NCI-H1105 treated with DMSO at 0.1 percent for 48 hours (cell line): ENCODE measurements at places on chromosomes 7 and 10.

GRCh38 chr10:17418249-17418648, 36.1 kb downstream of the ST8SIA6 start:
- no peak for DNase-seq

GRCh38 chr7:43199371-43200160, 87.1 kb downstream of the HECW1 start:
- no peak for DNase-seq

GRCh38 chr10:112756235-112756527, 193.9 kb upstream of the TCF7L2 start:
- no peak for DNase-seq

GRCh38 chr7:17678896-17679295, 261.4 kb downstream of the SNX13 start:
- DNase-seq: no peak

DNA sequence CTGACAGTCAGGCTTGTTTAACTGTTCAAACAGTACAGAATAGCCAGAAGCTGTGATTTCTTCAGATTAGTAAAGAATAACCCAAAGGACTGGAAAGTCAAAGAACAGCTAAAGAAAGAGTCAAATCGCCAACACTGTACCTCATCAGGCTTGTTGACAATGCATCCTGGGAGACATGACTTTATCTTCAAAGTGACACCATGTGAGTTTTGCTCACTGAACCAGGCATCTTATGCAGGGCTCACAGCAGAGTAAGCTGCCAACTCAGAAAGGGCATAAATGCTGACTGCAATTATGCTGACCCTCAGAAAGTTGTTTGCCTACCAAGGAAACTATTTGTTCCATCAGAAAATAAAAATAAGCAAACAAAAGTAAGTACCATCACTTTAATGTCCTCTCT, 96.4 kb downstream of the MAGI2 start:
- DNase-seq: no peak

DNA sequence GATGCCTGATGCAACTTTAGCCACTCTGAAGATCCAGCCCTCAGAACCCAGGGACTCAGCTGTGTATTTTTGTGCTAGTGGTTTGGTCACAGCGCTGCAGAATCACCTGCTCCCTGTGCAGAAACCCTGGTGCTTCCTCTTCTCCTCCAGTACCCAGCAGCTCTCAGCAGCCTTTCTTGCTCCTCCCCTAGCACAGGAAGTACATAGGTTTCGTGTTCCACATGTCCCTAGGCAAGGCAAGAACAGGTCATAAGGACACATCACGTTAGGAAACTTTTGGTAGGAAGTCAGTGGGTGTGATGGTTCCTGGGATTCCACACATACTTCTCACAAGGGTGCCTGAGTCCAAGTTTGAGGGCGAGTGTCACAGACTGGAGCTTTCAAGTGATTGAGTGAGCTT, 167.9 kb upstream of the PRSS1 start:
- DNase-seq: no peak

- DNase-seq: peak; percentile 57
Observed at GRCh38 chr10:100482181-100482833, 19.5 kb downstream of the WNT8B start.

GRCh38 chr10:127824826-127825225, 67.9 kb downstream of the CLRN3 start:
- DNase-seq: no peak

GRCh38 chr10:6144406-6145165, 55.8 kb downstream of the RBM17 start:
- DNase-seq: peak; percentile 2

DNA sequence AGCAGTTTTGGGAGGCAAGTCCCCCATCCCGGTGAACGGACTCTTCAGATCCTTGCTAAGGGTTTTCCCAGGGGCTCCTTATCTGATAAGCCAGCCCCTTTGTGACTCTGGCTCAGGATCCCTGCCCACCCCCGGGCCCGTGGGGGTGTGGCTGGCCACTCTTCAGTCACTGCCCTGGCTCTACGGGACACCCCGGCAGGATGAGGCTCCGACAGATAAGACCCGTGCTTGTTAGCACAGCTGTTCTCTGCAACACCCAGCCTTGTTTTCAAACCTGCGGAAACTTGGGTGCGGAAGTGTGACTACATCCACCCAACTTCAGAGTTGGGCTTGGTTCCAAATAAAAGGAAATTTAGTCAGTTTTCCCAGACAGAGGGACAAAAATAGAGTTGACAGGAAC, 66.7 kb upstream of the PODXL start:
- DNase-seq: no peak

- DNase-seq: no peak
Observed at GRCh38 chr10:89644691-89644966, 413 bp downstream of the PANK1 start.

GRCh38 chr7:99365318-99366141, 9.0 kb upstream of the ARPC1B start:
- no peak for DNase-seq

GRCh38 chr10:79150444-79150754, 81.6 kb downstream of the ZMIZ1 start:
- DNase-seq: no peak

- no peak for DNase-seq
Observed at GRCh38 chr10:125201791-125202622, 41.6 kb upstream of the CTBP2 start.

GRCh38 chr7:133957845-133958244, 169.3 kb upstream of the LRGUK start:
- no peak for DNase-seq

- no peak for DNase-seq
Observed at GRCh38 chr7:116429986-116430619, 69.4 kb upstream of the CAV2 start.

GRCh38 chr7:26153823-26154783, 2.1 kb downstream of the NFE2L3 start:
- no peak for DNase-seq

DNA sequence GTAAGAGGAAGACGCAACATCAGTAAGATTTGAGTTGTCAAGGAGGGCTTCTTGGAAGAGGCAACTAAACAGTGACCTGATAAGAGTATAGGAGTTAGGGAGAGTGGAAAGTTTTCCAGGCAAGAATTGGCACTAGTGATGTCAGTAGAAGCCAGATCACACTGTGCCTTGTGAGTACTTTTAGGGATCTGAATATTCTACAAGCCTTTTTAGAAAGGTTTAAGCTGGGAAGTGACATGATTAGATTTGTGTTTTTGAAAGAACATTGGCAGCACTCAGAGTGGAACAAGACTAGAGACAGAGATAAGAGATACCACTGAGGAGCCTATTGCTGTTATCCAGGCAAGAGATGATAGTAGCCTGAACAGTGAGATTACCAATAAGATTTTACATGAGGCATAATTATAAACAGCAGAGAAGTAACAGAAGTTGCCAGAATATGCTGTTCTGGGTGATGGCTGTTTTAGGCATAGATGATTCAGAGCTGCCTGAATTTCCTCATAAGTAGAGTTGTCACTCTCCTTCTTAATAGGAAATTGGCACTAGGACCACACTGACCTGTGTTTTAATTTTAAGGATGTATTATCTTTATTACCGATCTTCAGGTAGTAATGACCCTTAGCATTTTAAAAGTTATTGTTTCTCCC, 45.6 kb downstream of the NHLRC2 start:
- no peak for DNase-seq

- DNase-seq: no peak
Observed at GRCh38 chr7:74665296-74665938, 7.9 kb downstream of the GTF2I start.

GRCh38 chr7:137878333-137878961, 31.7 kb upstream of the DGKI start:
- no peak for DNase-seq

- no peak for DNase-seq
Observed at GRCh38 chr10:55374917-55375316, 573.9 kb upstream of the PCDH15 start.

DNA sequence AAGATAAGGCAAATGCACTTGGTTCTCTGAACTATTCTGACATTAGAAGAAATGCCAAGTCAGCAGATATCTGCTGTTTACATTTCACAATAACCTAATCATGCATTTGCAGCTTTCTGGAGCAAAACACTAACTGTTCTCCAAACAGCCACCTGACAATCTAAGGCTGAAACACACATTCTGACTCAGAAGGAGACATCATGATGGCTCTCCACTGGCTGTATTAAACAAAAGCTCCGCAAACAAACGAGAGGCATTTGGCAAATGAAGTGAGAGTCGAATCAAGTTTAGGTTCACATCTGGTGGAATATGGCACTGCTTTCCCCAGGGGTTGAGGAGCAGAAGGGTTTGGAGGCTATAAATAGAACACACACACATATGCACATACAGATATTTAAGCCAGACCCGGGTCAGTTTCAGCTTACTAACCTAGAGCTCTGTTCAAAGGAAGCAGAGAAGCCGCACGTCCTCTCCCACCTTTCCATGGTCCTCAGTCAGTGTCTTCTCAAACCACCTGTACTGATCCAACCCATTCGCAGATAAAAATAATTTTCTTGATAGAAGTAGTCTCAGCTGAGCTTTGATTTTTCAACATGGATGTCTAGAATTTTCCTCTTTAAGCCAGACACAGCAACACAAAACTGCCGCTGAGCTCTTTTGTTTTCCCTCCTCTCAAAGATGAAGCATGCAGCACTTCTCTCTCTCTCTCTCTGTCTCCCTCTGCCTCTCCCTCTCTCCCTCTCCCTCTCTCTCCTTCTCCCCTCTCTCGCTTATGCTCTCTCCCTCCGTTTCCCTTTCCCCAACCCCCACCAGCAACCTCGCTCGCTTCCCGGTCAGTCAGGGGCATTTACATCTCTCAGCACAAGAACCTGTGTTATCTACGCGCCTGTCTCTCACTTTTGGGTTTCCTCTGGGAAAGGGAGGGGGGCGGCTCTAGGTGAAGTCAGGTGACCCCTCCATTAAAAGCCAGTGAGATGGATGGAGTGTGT, 682.8 kb downstream of the MAGI2 start:
- DNase-seq: peak; percentile 65

- DNase-seq: no peak
Observed at GRCh38 chr10:52387744-52388143, 73.7 kb downstream of the DKK1 start.

DNA sequence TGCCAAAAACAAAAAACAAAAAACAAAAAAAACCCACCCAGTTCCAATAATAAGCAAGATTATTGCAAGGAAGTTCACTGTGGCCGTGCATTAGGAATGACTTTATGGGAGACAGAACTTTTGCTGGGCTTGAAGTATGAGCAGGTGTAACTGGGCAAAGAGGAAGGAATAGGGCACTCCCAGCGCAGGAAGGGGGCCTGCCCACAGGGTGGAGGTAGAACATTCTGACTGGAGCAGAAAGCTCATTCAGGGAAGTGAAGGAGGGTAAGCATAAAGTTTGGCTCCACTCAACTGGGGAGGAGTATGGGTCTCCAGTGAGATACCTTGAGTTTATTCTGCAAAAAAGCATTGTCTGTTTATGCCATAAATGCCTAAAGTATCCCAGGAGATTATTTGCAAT, 42.1 kb upstream of the WIPF3 start:
- DNase-seq: no peak

- DNase-seq: no peak
Observed at GRCh38 chr7:6139189-6139996, 108.2 kb downstream of the ANKRD61 start.

DNA sequence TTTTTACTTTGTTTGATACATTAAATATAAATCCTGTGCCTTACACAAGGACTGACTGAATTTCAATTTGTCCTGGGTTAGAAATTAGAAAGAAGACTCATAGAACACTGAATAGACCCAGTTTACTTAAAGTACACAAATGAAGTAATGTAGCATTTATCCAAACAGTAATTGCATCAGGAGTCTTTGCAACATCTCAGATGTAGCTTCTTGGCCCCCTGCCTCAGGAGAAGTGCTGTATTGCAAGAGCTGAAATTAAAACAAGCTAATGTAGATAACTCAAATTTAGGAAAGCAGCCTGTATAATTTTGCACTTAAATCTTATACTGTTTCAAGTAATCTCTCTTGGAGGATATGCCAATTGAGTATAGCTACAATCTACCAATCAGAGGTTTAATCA, 54.3 kb upstream of the KCND2 start:
- DNase-seq: no peak

DNA sequence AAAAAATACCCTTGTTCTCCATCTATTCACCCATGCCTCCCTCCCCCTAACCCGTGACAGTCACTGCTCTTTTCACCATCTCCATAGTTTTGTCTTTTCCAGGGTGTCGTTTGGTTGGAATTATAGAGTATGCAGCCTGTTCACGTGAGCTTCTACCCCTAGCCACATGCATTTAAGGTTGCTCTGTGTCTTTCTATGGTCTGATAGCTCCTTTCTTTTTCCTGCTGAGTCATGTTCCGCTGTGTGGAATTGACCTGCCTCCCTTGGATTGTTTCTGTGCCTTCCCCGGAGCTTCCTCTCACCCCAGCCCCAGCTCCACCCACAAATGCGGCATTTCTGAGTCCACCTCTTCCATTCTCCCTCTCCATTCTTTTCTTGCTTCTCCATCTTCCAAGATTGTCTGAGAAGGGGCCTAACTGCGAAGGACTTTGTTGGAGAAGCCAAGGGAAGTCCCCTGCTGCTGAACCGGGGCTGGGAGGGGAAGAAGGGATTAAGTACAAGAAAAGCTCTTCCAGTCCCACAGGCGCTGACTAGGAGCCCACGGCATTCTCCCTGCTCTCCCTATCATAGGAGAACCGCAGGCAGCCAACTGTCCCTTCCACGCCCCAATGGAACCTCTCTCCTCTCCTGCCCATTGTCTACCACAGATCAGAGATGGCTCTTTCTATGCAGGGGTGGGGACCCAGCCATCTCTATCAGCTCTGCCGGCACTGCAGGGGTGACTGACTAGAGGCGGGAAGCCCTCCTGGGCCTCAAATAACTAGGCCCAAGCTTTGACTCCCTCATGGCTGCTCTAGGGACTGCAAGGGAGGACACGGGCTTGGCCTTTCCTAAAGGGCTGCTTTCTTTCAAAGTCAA, 87.5 kb upstream of the ANLN start:
- no peak for DNase-seq

DNA sequence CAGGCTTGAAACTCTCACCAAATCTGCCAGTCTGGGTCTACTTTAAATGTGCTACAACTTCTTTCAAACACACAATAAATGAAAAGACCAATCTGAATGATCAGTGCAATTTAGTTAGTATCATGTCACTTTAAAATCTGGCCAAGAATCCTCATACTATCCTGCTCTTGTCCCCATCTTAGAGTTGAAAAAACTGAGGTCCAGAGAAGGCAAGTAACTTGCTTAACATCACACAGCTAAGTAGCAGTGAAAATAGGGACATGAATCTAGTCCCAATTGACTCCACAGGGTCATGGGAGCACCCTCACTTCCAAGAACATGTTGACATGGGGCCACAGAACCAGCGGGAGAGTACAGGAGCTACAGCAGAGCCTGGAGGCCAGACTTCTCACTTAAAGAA, 3.1 kb upstream of the GDF10 start:
- no peak for DNase-seq

DNA sequence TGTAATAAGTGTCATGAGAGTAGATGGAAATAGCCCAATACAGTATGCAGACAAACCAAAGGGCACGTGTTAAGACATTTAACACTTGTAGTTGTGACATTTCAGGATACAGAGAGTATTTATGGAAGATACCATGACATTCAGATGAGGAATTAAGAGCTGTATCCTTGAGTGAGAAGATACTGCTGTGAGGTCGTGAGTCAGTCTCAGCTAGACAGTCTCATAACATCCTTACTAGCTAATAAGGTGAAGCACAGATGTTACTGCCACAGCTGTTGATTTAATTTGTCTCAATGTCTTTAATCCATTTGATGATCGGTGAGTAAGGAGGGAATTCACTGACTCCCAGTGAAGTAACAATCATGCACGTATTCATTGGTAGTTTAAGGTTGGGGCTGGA, 288.0 kb upstream of the AKR1E2 start:
- DNase-seq: no peak

- no peak for DNase-seq
Observed at GRCh38 chr10:19979628-19980027, 163.4 kb downstream of the PLXDC2 start.
